Stimulated activated CD8-positive, alpha-beta memory T cell treated with anti-CD3 and anti-CD28 coated beads, Interleukin-15, amount 100 ng/mL, for 48 hours (primary cell): ENCODE measurements at places on chromosomes 6 and 20.

DNA sequence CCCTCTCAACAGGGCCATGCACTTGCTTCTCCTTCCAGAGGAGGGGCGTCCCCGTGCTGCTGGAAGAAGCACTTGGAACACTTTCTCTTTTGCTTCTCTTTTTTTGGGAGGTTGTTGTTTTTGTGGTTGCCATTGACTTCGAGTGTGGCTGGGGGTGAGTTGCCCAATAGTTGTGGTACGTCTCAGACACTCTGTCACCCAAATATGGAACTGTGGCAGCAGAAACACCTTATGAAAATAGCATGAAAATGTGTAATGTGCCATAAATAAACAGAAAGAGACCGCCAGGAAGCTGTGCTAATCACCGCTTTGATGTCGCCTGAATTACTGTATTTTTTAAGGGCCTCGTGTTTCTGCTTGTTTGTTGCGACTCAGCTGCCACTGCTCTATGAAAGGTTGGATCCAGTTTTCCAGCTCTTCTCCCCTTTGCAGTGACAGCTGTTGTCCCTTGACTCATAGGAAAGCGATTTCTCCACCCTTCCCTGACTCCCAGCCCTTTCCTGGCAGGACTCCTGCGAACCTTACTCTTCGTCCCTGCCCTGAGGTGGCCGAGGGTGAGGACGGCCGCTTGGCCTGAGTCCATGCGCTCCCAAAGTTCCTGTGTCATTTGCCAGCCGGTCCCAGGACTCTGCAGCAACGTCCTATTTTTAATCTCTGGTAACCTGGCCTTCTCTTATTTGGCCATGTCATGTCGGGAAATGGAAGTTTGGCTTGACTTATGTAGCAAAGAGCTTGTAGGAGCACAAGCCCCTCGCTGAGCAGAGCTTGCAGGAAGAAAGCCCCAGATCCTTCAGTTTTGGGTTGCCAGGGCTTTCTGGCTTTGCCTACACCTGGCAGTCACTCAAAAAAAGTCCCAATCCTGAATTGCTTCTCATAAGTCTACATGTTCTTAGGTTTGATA, 694.6 kb downstream of the QKI start:
- DNase-seq: no peak

- no peak for DNase-seq
Observed at GRCh38 chr20:22941550-22941949, 93.6 kb upstream of the SSTR4 start.

- no peak for DNase-seq
Observed at GRCh38 chr20:10758446-10758845, 84.6 kb upstream of the JAG1 start.

- no peak for DNase-seq
Observed at GRCh38 chr20:25567286-25567685, 18.0 kb downstream of the NINL start.

DNA sequence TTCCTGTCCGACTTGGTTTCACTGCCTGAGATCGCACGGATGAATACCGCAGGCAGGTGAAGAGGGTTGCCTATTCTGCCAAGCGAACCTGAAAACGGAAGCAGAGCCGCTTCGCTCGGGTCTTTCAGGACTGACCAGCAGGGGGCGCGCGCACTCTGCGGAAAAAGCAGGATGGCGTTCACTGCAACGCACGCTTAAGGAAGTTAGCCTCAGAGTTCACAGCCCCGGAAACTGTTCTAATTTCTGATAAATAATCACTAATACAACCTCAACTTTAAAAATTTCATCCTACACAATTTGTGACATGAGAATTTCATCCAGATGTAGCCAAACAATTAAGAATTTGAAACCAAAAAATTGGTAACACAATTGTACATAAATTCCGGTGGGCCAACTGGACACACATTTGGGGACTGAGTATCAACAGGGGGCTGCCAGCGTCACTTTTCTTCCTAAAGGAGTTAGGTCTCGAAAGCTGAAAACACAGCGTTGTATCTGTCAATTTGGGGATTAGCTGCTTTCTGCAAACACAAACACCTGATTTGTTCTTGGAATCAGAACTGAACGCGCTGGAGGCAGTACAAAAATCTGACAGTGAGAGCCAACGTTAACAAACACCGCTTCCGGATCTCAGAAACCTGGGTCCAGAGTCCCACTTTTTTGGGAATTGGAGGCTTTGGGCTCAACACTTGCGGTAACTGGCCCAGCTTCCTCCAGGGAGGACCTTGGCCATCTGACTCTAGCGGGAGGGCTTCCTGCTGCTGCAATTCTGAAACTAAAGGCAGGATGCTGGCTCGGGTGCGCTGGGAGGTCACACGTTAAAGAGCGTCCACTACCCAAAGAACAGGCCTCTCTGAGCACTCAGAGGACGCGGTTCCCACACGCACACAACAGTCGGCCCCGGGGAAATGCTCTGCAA, 8.8 kb downstream of the PXDC1 start:
- peak; percentile 71 for DNase-seq

DNA sequence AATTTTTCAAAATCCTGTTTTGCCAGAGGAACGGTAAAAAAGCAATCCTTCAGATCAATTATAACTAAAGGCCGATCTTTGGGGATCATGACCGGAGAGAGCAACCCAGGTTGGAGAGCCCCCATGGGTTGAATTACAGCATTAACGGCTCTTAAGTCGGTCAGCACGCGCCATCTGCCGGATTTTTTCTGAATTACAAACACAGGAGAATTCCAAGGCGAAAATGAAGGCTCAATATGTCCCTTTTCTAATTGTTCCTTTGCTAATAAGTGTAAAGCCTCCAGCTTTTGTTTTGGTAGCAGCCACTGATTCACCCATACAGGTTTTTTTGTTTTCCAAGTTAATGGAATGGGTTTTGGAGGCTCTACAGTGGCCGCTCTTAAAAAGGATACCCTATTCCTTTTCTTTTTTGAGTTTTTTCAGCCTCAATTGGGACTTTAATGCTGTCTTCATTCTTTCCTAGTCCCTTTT, 16.9 kb upstream of the PTCRA start:
- DNase-seq: peak; percentile 49

DNA sequence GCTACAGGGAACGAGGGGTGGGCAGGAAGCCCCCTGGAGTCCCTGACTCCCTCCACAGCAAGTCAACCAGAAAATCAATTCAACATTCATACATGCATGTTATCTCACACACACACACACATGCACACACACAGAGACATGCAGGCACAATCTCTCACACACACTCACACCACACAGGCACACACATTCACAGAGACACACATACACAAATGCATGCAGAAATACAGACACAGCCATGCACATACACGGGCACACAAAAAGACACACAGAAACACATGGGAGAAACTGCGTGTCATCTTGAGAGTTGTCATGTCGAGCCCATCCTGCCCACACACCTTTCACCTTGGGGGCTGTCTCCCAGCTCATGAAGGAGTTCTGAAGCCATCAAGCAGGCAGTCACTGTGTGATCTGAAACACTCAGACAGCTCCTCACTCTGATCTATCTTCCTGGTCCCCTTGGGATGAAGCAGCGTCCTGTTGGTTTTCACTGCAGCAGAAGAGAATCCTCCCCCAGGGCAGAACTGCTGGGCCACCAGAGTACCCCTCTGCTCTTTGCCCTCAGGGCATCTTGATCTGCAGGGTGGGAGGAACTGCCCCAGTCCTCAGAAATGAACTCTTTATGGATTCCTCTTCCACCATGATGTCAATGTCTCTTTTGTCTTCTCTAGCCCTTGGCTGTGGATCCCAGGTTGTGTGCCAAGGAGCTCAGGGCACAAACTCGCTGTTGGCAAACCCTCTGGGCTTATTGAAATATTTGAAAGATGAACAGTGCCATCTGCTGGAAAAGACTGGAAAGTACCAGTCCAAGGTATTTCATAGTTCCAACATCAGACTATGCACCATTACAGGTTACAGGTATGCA, 8.8 kb downstream of the RAET1L start:
- no peak for DNase-seq

- no peak for DNase-seq
Observed at GRCh38 chr6:110310861-110311446, 47.2 kb downstream of the METTL24 start.

DNA sequence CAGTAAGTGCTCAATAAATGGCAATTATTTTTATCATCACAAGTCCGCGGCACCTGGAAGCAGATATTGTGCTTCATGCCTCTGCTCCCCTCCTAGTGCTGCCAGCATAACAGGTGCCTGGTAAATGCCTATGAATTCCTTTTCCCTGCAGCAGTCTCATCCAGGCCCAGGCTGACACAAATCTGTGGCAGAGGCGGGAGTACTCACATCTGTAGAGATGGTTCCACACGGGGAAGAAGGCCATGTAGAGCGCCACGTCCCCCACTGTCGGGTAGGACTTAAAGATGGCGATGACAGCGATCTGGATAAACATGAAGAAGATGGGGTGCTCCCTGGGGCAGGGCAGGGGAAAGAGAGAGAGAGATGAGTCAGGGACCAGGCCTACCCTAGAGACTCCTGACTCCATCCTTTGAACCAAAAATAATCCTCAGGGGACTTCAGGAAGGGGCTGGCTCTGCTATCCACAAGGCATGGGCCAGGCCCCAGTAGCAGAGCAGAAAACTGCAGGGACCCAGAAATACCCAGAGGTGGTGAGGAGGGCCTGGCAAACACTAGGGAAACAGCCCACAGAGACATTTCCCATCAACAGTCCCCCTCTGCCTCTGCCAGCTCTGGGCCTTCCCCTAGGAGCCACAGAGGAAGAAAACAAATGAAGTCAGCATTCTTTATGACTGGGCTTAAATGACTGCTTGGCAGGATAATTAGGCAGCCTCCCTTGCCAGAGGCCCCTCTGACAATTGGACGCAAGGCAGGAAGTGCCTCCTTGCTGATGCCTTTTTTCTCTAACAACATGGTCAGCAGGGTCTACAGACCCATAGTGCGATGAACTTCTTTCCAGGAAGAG, 23.0 kb downstream of the MAP1LC3A start:
- DNase-seq: no peak

DNA sequence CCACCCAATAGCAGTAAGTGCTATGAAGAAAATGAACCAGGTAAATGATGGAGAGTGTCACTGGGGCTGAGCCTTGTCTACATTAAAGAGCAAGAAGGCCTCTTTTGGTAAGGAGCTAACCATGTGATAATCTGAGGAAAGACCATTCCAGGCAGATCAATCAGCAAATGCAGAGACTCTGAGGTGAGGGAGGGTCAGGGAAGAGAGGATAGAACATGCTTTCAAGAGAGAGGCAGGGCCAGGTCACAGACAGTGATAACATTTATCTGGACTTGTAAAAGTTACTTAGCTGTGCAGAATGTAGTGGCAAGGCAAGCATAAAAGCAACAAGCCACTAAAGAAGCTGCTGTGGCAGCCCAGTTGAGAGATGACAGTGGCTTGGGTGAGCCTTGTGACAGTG, 197.3 kb downstream of the TASP1 start:
- no peak for DNase-seq

DNA sequence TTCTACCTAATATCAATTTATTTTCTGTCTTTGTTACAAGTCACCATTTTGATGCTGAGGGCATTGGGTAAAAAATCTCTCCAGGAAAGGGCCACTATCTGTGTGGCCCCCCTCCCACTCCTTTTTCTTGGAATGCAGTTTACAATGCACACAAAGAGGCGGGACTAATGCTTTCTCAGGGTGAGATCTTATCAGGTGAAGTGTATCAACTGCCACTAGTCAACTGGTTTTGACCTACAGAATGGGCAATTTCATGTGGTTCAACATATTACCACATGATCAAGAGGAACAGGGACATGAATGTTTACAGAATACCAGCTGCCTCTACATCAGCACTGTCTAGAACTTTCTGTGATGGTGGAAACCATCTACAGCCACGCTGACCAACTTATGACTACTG, 3.7 kb downstream of the RRBP1 start:
- DNase-seq: no peak

- no peak for DNase-seq
Observed at GRCh38 chr20:15867899-15868298, 705.3 kb downstream of the KIF16B start.

GRCh38 chr20:32110173-32110704, 725 bp downstream of the TM9SF4 start:
- no peak for DNase-seq

GRCh38 chr6:79149884-79150283, 71.8 kb upstream of the PHIP start:
- no peak for DNase-seq

DNA sequence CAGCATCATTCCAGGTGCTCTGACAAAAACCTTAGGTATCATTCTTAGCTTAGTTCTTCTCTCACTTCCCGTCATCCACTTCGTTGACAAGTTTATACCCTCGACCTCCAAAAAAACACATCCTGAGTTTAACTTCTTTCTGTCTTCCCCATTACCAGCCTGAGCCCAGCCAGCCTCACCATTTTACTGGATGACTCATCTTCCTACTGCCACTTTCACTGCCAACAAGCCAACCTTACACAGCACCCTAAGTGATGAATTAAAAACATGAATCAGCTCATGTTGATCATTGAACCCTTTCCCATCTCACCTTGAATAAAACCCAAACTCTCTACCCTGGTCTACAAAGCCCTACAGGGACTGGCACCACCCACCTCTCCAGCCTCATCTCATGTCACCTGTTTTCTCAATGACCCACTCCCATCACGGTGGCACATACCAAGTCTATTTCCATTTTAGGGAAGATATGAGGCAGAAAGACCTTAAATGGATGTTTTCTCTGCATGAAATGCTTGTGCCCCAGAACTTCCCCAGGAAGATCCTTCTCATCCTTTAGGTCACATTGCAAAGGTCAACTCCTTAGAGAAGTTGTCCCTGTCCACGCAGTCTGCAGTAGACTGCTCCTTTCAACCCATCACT, 9.9 kb upstream of the UST start:
- DNase-seq: no peak

DNA sequence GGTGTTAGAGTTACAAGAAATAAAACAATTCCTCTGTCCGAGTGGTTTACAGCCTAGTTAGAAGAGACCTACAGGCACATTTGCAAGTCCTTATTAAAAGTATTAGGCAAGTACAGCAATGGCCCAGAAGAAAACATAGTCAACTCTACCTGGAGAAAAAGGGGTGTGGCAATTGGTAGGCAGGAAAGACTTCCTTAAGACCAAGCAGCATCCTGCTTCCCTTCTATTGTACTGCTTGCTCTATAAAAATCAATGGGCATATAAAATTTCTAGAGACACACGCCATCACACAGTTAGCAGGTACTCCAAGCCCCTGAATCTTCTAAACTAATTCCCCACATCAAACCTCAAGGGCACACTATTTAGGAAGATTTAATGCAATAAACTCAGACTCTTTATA, 185.6 kb downstream of the ATXN1 start:
- no peak for DNase-seq

DNA sequence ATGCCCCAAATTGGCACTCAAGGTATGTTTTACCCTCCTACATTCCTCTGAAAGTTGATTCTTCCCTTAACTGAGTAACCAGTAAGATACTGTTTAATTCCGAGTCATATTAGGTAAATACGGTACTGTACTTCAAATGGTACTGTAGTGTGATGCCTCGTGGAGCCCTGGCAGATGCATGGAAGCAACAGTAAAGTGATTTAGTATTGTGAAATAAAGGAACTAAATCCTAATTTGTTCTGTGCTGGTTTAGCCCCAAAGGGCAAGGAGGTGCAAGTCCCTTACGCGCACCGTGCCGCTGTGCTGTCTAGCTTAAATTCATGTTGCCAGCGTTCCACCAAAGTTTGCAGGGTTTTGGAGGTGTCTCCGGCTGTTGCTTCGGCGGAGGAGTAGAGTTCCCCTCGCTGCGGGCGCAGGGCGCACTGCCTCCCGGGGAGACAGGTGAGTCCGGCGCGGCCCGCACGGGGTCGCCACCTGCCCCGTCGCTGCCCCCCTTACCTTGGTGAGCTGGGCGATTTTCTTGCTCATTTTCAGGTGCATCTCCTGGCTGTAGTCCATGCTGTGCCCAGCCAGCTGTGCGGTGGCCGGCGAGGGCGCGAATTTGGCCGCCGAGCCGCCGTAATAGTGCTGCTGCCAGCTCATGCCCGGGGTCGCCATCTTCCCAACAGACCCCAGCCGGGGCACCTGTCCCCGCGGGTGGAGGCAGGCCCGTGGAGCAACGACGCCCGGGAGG, 655 bp downstream of the FAM184A start:
- peak; percentile 27 for DNase-seq
